Skin of body (tissue), 3 donors: ENCODE measurements at places on chromosomes 2 and 18.

DNA sequence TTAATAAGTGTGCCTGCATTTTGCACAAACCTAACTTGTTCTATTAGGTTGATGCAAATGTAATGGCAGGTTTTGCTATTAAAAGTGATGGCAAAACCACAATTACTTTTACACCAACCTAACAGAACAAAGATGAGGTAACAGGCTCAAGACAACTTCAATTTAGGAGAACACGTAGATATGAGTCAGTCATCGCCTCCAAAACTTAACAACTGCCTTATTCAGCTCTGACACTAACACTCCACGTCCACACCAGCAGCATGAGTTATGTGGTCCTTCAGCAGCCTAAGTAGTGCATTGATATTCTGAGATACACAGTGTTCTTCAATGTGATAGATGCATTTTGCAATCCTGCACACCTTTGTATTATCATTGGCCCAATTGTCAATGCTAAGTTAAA, 1175.1 kb upstream of the ACVR2A start:
- no peak for DNase-seq

- peak; percentile 4 for DNase-seq
These were observed 138.0 kb downstream of the CTIF start for GRCh38 chr18:48676756-48677368.

DNA sequence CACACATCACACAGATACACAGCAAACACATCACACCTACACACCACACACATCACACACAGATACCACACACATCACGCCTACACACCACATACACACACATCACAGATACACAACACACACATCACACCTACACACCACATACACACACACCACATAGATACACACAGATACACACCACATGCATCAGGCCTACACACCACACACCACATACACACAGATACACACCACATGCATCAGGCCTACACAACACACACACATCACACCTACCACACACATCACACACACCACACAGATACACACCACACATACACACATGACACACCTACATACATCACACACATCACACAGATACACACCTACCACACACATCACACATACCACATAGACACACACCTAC, 158.8 kb downstream of the NDUFA10 start:
- DNase-seq, result no peak

DNA sequence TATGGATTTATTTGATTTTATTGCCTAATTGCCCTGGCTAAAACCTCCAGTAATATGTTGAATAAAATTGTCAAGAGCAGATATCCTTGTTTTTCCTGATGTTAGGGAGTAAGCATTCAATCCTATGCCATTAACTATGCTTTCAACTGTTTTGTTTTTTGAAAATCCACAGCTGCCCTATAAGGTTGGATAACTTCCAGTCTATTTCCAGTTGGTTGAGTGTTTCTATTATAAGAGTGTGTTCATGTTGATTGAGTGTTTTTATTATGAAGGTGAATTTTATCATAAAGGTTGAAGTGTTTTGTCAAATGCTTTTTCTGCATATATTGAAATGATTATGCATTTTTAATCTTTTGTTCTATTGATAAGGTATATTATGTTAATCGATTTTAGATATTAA, 149.9 kb upstream of the SCN7A start:
- DNase-seq, result no peak

DNA sequence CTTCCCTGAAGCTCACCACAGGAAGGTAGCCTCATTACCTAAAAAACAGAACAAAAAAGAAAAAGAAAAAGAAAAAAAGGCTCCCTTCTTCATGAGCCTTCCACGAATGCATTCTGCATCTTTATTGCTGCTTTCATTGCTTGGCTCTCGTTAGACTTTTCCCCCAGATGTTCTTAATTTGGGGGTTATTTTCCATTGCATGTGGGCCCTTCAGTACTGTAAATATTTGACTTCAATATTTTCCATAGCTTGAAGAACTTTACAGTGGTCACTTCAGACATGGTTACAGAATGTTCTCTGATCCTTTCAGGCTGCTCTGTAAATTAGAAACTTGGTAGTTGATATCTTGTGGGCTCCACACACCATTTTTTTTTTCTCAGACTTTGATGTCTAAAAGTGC, 65.6 kb upstream of the COPS8 start:
- DNase-seq, result peak; percentile 88

DNA sequence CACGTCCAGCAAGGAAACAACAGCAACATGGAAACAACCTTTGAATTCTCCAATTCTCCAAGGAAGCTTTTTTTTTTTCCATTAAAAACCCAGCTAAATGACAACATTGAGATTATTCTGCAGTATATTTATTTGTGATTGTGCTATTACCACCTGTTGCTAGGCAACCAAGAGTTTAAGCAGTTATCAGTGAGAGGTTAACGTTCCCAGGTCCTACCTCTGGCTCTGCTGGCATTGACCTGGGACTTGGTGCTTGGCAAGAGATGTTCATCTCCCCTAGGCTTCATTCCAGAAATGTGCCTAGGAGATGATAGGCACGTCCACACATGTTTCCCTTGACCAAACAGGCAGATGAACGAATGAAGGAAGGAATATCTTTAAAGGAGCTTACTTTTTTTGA, 157.0 kb downstream of the TDRD15 start:
- DNase-seq, result no peak

GRCh38 chr18:961644-962355, 57.1 kb downstream of the ADCYAP1 start:
- DNase-seq, result peak; percentile 2

- no peak for DNase-seq
These were observed 112.0 kb upstream of the RMDN2 start for GRCh38 chr2:37812941-37813730.

DNA sequence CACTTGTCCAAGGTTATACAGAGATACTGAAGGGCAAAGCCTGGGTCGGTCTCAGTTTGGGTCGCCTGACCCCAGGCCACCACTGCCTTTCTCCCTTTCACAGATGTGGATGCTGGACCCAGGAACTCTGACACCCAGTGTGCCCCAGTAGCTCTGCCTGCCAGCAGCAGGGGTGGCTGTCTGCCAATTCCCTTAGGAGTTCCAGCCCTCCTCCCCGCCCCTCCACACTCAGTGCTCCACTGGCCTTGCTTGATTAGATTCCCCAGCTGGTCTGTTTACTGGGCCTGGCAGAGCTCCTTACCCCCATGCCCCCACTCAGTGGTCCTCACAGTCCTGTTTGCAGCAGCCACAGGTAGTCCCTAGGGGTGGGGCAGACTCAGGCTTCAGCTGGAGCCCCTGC, 75.5 kb downstream of the NPAS2 start:
- no peak for DNase-seq

DNA sequence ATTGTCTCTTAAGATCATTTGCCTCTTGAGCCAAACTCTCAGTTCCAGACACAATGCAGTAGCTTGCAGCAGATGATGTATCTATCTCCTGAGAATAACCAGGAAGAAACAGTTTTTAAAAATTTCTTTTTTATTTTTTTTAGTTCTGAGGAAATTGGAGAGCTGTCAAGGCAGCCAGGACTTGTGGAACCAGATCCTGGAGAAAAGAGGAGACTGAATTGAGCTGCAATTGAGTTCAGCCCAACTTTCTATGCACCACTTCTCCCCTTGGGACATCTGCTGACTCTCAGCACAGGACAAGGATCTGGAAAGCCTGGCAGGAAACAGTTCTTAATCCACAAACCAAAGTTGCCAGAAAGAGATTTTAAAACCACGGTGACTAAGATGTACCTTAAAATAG, 13.5 kb upstream of the CSRNP3 start:
- peak; percentile 21 for DNase-seq

GRCh38 chr2:136225950-136226835, 108.2 kb upstream of the CXCR4 start:
- no peak for DNase-seq

- peak; percentile 4 for DNase-seq
These were observed 392.2 kb upstream of the CRIM1 start for GRCh38 chr2:35963357-35963756.

DNA sequence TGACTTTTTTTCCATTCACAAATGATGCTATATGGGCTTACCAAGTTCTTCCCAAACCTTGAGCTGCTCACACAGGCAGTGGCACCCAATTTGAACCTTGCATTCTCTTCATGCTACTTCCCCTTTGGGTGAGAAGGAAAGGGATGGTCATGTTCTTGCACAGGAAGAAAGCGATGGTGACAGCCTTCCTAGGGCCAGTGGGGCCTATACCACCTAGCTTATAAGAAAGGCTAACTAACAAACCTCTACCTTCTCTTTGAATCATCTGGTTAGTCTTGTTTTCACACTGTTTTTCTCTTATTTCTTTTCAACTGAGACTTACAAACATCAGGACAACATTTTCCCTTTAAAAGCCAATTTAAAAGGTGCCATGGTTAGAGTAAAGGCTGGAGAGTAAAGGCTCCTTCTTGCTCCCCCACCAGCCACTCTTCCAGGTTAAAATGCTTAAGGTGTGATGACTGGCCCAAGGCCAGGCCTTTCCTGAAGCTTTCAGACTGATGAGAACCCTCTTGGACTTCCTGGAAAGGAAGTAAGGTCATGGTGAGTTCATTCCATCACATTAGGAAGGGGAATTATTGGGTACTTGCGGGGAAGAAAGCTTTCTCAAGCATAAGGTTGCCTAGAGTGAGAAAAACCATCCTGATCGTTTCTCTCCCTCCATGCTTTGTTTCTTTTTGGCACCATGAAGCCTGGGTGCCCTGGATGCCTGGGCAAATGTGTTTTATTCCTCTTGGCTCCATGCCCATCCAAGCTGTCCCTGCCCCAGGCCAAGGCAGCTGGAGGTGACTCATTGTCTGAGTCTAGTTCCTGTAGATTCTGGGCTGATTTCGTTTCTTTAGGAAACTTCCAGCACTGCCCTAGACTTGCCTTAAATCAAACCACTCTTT, 41.4 kb upstream of the ITGB6 start:
- no peak for DNase-seq

- no peak for DNase-seq
These were observed 185.6 kb upstream of the COPS8 start for GRCh38 chr2:236899950-236900640.

GRCh38 chr2:235864733-235865515, 303.3 kb downstream of the GBX2 start:
- peak; percentile 34 for DNase-seq

DNA sequence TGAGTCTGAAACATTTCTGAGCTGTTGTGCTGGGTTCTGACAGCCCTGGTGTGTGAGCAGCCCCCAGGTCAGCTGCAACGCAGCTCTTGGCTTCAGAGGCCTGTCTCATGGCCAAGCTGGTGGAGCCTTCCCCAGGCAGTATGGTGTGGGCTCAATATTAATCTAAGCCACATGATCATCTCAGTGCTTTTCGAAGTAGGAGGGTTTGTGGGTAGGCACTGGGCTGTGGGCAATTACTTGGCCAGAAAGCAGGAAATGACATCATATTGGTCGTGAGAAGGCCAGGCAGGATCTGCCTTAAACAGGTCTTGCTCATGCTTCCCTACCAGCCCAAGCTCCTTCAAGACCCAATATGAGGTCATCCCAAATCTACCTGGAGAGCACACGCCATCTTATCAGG, 26.9 kb downstream of the LOXHD1 start:
- DNase-seq, result no peak

DNA sequence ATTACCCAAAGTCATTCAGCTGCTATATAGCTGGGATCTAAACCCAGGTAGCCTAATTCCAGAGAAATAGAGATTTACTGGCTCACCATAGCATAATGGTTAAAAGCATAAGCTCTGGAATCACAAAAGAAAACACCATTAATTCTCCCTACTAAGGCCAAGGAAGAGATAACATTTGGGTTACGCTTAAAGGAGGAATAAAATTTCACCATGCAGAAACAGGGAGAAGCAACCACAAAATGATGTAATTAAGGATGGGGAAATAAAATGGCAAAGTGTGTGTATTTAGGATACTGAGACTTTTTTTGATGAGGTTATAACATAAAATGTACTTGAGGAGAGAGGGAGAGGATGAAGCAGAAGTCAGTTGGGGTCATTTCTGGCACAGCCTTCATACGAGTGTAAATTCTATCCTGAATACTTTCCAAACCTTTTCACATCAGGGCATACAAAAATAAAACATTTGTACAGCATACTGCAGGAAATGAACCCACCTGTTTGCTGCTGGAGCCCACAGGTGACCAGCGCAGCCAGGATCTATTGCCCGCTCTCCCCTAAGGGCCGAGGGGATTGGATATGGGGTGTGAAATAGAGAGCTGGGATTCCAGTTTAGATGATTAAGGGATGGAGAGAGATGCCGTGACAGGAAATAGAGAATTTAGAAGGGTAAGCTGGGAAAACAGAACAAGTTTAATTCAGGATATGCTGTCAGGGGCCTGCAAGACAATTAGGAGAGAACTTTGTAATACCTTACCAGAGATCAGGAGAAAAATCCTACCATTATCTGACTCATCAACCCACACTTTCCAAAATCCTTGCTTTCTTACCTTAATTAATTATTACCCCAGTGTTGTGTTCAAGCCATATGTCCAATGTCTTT, 43.8 kb upstream of the SERTAD2 start:
- no peak for DNase-seq

DNA sequence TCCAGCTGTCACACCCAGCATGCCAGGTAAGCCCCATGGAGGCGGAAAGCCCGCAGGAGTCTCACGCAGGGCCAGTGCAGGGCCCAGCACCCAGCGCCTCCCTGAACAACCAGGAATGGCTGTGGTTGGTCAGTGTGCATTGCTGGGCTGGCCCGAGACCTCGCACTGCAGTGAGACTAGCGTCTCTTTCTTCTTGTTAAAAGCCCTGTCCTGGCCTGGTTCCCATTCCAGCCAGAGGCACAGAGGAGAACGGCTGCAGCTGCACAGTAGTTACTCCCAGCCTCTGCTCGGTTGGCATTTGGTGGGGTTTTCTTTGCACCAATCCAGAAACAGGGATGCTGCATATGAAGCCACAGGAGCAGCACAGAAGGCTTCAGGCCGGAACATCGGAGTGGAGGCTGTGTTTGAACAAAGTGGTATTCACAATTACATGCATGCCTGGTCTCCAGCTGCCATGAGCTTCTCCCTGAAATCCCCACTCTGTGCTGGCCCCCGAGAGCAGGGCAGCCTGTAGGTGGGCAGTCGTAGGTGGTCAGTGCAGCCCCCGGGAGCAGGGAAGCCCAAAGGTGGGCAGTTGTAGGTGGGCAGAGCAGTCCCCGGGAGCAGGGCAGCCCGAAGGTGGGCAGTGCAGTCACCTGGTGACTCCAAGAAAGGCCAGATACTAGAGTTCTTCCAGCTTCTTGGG, 163.7 kb upstream of the PXDN start:
- DNase-seq, result no peak

DNA sequence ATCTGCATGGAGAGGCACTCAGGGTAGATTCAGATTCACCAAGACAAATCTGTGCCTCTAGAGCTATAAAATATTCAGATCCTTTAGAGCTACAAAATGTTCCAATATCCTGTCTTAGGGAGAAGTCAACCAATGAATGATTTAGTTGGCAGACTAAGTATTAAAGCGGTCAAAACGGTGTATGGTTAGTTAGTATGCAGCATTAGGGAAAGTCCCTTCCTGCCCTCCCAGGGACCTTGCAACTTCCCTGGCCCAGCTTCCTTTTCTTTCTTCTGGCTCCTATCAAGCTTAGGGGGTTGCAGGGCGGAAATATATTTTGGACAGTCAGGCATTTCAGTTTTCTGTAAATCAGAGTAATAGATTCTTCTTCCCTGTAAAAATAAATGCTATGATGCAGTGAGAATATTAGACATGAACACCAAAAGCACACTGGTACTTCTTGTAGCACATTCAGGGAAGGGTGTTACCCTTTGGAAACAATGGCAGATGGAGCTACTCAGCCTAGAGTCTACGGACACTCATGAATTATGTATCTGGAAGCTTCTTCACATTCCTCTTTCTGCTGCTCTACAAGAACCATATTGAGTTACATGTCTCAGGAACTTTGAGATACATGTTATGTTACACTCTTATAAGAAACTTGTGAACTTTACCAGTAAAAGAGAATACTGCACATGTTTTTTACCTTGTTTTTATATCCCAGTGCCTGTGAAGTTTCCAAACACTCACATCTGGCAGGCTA, 45.7 kb downstream of the CCDC93 start:
- DNase-seq, result peak; percentile 10
